IMR-90 (cell line): ENCODE measurements at places on chromosomes 5 and 9. TPM values are rescaled to one million over a fixed set of nuclear protein-coding genes. Genes with fewer than 3 reads are reported as not detected.

DNA sequence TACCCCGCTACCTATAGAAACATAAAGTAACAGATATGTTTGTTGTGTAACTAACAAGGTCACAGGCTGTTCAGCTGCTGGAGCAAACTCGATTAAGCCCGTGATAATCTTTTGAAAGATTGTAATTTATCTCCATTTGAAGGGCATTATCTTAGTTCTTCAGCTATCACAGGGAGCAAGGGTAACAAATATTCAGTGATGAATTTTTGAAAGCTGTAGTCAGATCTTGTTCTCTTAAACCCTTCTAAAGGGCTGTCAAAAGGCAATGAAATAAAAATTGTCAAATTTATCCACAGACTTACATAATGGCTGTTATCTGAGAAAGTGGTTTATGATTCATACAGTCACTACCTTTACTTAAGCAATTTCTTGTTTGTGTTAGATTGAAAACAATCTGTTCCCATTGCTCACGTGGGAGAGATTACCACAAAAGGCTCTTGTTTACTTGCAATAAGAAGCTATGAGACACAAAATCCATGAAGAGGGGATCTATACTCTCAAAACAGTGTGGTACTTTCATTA lies 78.3 kb upstream of the ZNF608 start:
- DNase-seq = peak; percentile 85

DNA sequence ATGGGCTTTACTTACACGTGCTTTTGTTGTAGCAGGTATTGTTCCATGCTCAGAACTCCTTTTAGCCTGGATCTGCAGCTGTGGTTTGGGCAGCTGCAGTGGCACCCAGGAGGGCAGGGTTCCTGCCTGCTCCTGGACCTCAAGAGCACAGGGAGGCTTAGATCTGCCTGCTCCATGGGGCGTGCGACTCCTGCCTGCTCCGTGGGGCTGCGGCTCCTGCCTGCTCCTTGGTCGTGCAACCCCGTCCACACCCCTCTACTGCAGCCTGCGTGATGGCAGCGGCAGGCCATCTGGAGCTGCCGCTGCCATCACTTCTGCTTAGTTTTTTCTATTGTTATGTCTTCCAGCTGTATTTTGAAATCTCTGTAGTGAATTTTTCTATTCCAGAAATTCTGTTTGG lies 11.7 kb upstream of the UGT3A2 start:
- no peak for DNase-seq

The FLT4 gene
- under 0.01 and 0.28 TPM in 2 replicates for total RNA-seq

The FAT2 gene
- total RNA-seq = under 0.01 TPM in 2 replicates

The TCF7 gene
- total RNA-seq = 0.83 and 1.3 TPM in 2 replicates

GRCh38 chr5:17340819-17341218 lies 123.4 kb downstream of the BASP1 start:
- DNase-seq = peak; percentile 58

DNA sequence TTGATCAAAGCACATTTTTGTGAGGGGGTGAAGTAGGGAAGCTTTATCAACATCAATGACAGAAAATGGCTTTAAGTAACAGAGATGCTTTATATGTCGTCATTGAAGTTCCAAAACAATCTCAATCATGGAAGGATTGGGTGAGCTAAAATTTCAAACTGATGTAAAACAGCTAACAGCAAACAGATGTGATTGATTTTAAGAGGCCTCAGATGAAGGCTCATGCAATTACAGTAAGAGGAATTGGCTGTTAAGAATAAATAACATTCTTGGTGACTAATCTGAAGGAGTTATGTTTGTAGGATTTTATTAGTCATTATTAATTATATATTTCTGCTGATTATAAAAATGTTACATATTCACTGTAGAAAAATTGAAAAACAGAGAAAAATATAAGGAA lies 63.5 kb upstream of the PUM3 start:
- no peak for DNase-seq

GRCh38 chr5:18000744-18001143 lies 366.5 kb downstream of the TAF11L14 start:
- no peak for DNase-seq

The TICAM2 gene
- total RNA-seq = 4.3 and 6.9 TPM in 2 replicates

- no peak for DNase-seq
These were observed 26.0 kb upstream of the LPAR1 start for GRCh38 chr9:111064160-111064837.

The DND1 gene
- total RNA-seq = under 0.01 TPM in 2 replicates

DNA sequence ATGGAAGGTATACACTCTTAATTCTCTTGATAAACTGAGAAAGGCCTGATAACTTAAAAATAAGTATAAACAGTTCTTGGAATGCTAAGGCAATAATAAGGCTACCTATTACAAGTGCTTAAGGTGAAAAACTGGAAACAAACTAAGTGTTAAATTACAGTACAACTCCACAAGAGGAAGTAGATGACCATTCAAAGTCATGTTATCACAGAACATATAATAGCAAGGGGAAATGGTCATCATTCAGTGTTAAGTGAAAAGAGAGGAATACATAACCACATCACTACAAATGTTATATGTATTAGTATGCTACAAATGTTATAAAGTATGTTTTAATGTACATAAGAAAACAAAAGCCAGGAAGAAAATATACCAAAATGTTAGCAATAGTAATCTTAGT lies 135.9 kb downstream of the CCDC192 start:
- no peak for DNase-seq

GRCh38 chr5:72355706-72356299 lies 35.6 kb downstream of the PTCD2 start:
- DNase-seq = peak; percentile 22

DNA sequence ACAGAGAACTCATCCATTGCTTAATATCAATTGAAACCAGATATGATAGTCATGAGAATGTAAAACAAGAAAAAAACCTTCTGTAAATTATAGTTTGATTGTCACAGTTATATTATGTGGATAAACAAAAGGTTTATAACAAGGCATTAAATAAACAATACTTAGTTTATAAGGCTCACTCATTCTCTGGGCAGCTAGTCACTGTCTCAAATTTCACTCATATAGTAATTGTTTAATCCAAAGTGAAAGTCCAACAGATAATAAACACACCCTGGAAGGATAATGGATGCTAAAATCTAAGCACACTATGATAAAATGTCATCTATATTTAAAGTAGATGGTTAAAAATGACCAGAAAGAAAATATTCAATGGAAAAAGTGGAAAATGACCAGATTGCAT lies 30.8 kb upstream of the SLC12A2 start:
- DNase-seq = peak; percentile 35

The GRM6 gene
- total RNA-seq = not detected in 2 replicates

GRCh38 chr9:82549174-82549821 lies 513.6 kb downstream of the RASEF start:
- no peak for DNase-seq

The TMEM252 gene
- not detected in 2 replicates for total RNA-seq

GRCh38 chr5:71695595-71695994 lies 23.5 kb upstream of the CARTPT start:
- no peak for DNase-seq

GRCh38 chr5:8446179-8446578 lies 577.2 kb downstream of the MTRR start:
- no peak for DNase-seq
